ENCODE measurements at places on chromosomes 12 and 14.

- H3K36me3 ChIP-seq = no peaks in the 10 kb centered on the region
- H3K4me1 ChIP-seq = no peaks in the 10 kb centered on the region
- H3K4me3 ChIP-seq = no peak overlapping the region
- H3K27ac ChIP-seq = no peak overlapping the region
- DNase-seq = no peak
Measured at GRCh38 chr12:27703720-27704452, 6.7 kb upstream of the MRPS35 start.

DNA sequence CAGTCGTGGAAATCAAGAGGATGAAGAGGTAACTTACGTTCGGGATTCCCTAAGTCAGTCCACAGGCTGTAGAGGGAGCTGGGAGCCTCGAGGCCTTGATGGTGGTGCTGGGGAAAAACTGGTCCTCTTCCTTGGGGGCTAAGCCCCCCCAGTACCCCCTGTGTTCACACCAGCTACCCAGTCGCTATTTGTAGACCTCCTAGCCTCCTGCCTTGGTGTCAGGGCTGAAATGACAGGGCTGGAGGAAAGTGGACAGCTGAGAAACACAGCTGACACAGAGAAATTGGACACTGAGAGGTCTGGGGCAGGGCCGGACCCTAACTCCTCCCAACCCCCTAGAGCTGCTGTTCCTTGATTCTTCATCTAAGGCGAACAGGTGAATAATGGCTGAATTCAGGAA lies at the start of gene STAC3:
Gene STAC3, minus strand, starts transcription at position 232 of the 400 bp plus-strand sequence. CDS start 1,551 bp downstream, outside the sequence.
- H3K27ac ChIP-seq = no peak within 1 kb of the TSS
- H3K4me1 ChIP-seq = no peaks in the 10 kb centered on the region
- DNase-seq = no peak
- peaks cover under 1% of the 10 kb centered on the region for H3K36me3 ChIP-seq
- H3K27me3 ChIP-seq = no peaks in the 10 kb centered on the region

- H3K4me1 ChIP-seq = peaks cover 13% of the 10 kb centered on the region
- no peak for DNase-seq
- peak overlapping the region; percentile 71 for H3K4me3 ChIP-seq
- H3K27ac ChIP-seq = peak overlapping the region; percentile 94
Measured at GRCh38 chr12:63843721-63844390, 644 bp upstream of the SRGAP1 start.

DNA sequence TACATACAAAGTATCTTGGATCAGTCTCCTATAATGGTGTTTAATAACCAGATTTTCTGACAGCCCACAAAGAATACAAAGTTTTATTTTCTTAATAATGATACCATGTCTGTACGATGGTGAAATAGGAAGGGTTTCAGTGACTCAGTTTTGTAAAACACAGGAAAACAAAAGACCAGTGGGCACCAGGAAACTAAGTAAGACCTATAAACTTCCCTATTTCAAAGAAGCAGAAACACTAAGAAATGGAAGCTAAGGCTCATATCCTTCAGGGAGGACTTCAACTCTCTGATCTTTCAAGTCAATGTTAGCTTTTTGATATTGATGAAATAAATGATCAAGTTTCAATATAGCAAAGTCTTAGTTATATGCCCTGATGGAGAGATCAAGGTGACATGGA lies 196.0 kb downstream of the DUSP6 start:
- H3K4me3 ChIP-seq = no peak overlapping the region
- peaks cover 22% of the 10 kb centered on the region for H3K4me1 ChIP-seq
- no peak for DNase-seq
- H3K27me3 ChIP-seq = no peaks in the 10 kb centered on the region
- no peak overlapping the region for H3K27ac ChIP-seq

DNA sequence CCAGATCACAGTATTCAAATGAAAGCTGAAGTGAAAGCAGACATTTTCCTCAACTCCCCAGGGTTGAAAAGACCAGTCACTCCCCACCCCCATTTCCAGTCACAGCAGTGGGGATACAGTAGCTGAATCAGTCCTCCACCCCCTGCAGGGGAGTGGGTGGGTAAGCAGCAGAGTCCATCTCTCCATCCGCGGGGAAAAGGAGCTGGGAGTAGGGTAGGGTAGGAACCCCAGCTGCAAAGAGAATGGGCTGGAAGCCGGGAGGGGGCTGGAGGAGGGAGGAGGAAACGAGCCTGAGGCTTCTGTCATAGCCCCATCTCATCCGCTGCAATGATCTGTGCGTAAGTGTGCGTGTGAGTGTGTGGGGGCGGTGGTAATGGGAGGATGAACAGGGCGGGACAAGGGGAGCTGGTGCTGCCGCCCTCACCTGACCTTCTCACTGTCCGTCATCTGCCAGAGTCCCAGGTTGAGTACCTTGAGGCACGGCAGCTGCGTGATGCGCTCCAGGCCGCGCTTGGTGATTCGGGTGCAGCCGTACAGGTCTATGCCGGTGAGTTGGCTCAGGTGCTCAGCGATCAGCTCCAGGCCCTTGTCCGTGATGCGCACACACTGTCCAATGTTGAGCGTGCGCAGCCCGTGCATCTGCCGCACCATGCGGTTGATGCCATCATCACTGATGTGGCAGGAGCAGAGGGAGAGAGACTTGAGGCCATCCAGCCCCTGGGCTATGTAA lies 1.8 kb downstream of the FBXL14 start:
- no peaks in the 10 kb centered on the region for H3K27me3 ChIP-seq
- peak overlapping the region; percentile 98 for H3K27ac ChIP-seq
- peak overlapping the region; percentile 95 for H3K4me3 ChIP-seq
- no peak for DNase-seq
- peaks cover 66% of the 10 kb centered on the region for H3K4me1 ChIP-seq

DNA sequence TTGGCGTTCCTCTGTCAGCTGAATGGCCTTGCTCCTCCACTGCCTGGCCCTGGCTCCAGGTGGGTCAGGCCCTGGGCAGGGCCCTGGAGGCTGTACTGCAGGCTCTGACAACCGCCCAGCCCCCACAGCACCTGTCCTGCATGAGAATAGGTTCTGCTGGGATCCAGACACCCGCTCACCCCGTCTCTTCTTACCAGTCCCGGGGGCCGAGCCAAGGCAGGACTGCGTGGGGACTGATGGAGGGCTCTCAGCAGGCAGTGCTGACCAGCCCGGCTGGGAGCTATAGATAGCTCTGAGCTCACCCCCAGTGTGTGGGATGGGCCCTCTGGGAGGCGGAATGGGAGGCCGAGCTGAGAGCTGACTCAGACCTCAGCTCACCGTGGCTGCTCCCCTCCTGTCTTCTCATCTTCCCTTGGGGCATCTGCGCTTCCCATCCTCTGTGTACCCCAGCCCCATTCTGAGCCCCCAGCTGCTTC lies 39.6 kb downstream of the TEAD4 start:
- H3K36me3 ChIP-seq = no peaks in the 10 kb centered on the region
- no peak for DNase-seq

DNA sequence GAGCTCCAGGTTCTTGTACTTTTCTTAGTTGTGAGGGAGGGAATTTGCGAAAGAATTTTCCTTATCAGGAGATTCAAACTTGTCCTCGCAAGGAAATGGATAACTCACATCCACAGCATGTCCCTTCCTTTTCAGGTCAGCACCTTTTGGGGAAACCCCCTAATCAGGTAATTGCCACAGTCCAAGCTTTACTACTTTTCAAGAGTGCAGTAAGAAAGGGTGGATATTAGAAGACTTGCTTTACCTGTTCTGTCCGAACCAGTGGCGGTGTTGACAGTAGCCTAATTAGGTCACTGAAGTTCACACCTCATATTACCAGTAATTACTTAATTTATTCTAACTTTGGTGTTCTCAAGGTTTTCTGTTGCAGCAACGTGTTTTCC lies 6.7 kb upstream of the C12orf50 start:
- H3K4me1 ChIP-seq = peaks cover 49% of the 10 kb centered on the region
- peak overlapping the region; percentile 64 for H3K27ac ChIP-seq
- H3K27me3 ChIP-seq = no peaks in the 10 kb centered on the region
- H3K36me3 ChIP-seq = no peaks in the 10 kb centered on the region

DNA sequence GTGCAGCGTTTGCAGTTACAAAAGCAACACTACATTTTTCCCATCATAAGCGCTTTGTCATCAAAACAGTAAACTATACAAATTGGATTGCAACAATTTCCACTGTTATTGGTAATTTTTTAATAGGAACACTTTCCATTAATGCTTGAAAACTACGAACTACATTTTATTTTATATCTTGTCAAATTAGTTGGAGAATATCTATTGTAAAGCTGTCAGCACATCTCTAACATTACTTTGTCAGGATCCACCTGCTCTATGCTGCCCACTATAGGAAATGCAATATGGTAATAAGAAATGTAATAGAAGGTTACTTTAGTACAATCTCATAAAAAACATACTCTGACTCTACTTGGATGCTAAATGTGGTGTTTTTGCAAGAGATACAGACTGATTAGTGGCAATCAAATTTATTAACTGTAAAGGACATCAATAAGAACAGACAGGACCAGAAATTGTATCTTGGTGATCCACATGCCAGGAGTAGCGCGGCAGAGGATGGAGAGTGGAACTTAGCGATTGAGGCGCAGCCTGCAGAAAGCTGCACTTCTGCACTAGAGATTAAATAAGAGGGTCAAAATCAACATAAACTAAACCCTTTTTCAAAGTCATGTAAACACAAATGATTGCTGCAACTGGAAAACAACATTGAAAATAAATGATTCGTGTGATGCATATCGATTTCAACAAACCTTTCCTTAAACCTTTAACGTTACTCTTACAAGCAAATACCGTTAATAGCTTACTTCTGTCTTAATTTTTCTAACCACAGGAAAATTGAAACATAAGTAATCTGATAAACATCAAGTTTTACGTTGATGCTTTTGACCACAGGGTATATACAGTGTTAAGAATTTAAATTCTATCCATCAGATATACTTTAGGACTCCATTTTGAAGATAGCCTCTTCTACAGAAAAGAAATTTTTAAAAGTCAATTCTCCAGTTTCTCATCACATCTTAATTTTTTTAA lies 3.6 kb upstream of the ARID2 start:
- DNase-seq = no peak
- H3K36me3 ChIP-seq = no peaks in the 10 kb centered on the region
- no peaks in the 10 kb centered on the region for H3K27me3 ChIP-seq
- H3K27ac ChIP-seq = peak overlapping the region; percentile 100

DNA sequence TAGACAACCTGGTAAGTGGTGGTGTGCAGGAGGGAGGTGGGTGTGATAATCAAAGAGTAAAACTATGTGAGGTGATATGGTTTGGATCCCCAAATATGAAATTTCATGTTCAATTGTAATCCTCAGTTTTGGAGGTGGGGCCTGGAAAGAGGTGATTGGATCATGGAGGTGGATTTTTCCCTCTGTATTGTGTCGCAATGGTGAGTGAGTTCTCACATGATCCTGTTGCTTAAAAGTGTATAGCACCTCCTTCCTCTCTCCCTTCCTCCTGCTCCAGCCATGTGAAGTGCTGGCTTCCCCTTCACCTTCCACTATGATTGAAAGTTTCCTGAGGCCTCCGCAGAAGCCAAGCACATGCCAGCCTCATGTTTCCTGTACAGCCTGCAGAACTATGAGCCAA lies 270.2 kb upstream of the FOXG1 start:
- no peak overlapping the region for H3K27ac ChIP-seq
- DNase-seq = no peak
- no peaks in the 10 kb centered on the region for H3K4me1 ChIP-seq
- H3K36me3 ChIP-seq = no peaks in the 10 kb centered on the region
- no peak overlapping the region for H3K4me3 ChIP-seq
- no peaks in the 10 kb centered on the region for H3K27me3 ChIP-seq

GRCh38 chr12:4478933-4479332 lies 33.3 kb upstream of the FGF6 start:
- H3K36me3 ChIP-seq = no peaks in the 10 kb centered on the region
- no peak for DNase-seq
- H3K4me3 ChIP-seq = no peak overlapping the region
- no peaks in the 10 kb centered on the region for H3K4me1 ChIP-seq
